Temporal lobe (tissue), 4 donors: ENCODE measurements at places on chromosomes 11 and 22. TPM values are rescaled to one million over a fixed set of nuclear protein-coding genes. Genes with fewer than 3 reads are reported as not detected.

LYVE1 gene
- 4.9 TPM for total RNA-seq

CD248 gene
- 3.2 TPM for total RNA-seq

ZNRF3 gene
- 7.6 TPM for total RNA-seq

MISFA gene
- total RNA-seq: 0.74 TPM

KIRREL3 gene
- 19.7 TPM for total RNA-seq

CLCF1 gene
- total RNA-seq: not detected

TSGA10IP gene
- not detected for total RNA-seq

NXPE1 gene
- total RNA-seq: not detected

CCDC81 gene
- total RNA-seq: 2.5 TPM

DERL3 gene
- 0.49 TPM for total RNA-seq

YPEL1 gene
- total RNA-seq: 73.5 TPM

ZNF195 gene
- 48.9 TPM for total RNA-seq

FIBIN gene
- 4.4 TPM for total RNA-seq

CRYBB2 gene
- 0.25 TPM for total RNA-seq

SLC22A8 gene
- total RNA-seq: 2.2 TPM

BEST1 gene
- 0.49 TPM for total RNA-seq

MUC2 gene
- total RNA-seq: not detected

DBX1 gene
- total RNA-seq: not detected

TMEM191C gene
- 3.2 TPM for total RNA-seq

USP2 gene
- total RNA-seq: 0.74 TPM

CYP2D6 gene
- 2.0 TPM for total RNA-seq

VSTM5 gene
- 2.0 TPM for total RNA-seq

LIPT2 gene
- total RNA-seq: 1.2 TPM

TMEM121B gene
- total RNA-seq: 15.5 TPM

TBX10 gene
- not detected for total RNA-seq

OR52I1 gene
- total RNA-seq: not detected

ZP1 gene
- total RNA-seq: not detected

MYOD1 gene
- not detected for total RNA-seq

IL17REL gene
- total RNA-seq: 0.25 TPM

KCNQ1 gene
- total RNA-seq: 0.49 TPM

LRRC32 gene
- 2.0 TPM for total RNA-seq

OR4A16 gene
- total RNA-seq: not detected

RRM1 gene
- total RNA-seq: 54.3 TPM

MFRP gene
- total RNA-seq: not detected

NR1H3 gene
- total RNA-seq: 5.7 TPM

SNX32 gene
- 10.8 TPM for total RNA-seq

NDUFV1 gene
- total RNA-seq: 184 TPM

GTSE1 gene
- total RNA-seq: 1.7 TPM

RAB30 gene
- total RNA-seq: 42.0 TPM

AQP11 gene
- 4.7 TPM for total RNA-seq

ANGPTL5 gene
- total RNA-seq: 0.25 TPM

FGF19 gene
- not detected for total RNA-seq

IGSF22 gene
- total RNA-seq: under 0.01 TPM

OR2AG2 gene
- total RNA-seq: 0.25 TPM

P2RX6 gene
- 0.49 TPM for total RNA-seq

GPR152 gene
- not detected for total RNA-seq

BANF1 gene
- 14.5 TPM for total RNA-seq

SGSM1 gene
- total RNA-seq: 10.1 TPM
